Activated effector memory CD4-positive, alpha-beta T cell treated with anti-CD3 and anti-CD28 coated beads, Interleukin-2, amount 50 U/mL, for 16 hours (primary cell): ENCODE measurements at places on chromosomes 11 and 22.
A peak's percentile ranks its signal among the peaks of the same experiment; 100 is the strongest.

- no peak for DNase-seq
Observed at GRCh38 chr22:36871669-36872081, 10.9 kb downstream of the NCF4 start.

- no peak for DNase-seq
Observed at GRCh38 chr11:115884800-115885534, 380.8 kb upstream of the CADM1 start.

GRCh38 chr11:63813563-63814382 lies 517 bp downstream of the SPINDOC start:
- DNase-seq = peak; percentile 76

- DNase-seq = peak; percentile 38
Observed at GRCh38 chr22:38831166-38831945, 12.5 kb downstream of the NPTXR start.

GRCh38 chr22:16954060-16954403 lies 54.0 kb downstream of the GAB4 start:
- no peak for DNase-seq

DNA sequence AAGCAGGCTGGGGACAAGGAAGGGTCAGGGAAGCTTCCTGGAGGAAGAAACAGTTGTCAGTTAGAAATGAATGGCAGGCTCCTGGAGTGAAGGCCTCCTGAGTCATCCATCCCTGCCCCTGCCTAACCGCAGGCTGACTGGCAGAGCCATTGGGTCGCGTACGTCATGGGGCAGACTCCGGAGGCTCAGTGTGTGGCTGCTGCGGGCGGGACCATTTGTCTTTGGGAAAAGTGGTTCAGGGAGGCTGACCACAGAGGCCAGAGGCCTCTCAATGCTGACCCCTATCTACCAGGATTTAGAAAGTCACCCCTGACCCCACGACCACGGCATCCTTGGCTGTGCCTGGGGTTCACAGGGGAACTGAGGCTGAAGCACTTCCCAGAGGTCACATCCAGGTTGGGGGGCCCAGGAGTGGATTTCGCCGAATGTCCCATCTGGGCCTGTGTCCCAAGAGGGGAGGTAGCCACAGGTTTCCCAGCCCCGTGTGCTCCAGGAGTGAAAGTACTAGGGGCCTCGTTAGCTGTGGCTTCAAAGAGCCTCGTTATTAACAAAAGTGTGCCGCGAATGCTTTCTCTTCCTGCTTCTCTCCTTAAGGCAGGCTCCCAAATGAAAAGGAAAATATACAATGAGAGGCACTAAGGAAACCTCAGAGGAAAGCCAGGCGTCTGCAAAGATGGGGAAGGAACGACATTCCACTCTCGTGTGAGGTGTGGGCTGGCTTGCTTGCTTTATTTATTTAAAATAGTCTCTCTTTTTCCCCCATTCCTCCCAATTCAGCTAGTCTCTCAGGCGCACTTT lies 58.9 kb downstream of the FLRT1 start:
- no peak for DNase-seq

DNA sequence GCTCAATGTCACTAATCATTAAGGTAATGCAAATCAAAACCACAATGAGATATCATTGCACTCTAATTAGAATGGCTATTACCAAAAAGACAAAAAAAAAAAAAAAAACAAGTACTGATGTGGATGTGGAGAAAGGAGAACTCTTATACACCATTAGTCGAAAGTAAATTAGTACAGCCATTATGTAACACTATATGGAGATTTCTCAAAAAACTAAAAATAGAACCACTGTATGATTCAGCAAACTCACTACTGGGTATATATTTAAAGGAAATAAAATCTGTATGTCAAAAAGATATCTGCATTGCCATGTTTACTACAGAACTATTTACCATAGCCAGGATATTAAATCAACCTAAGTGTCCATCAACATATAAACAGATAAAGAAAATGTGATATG lies 265.4 kb upstream of the ARHGAP20 start:
- no peak for DNase-seq

GRCh38 chr11:61293867-61294716 lies 1.0 kb downstream of the VWCE start:
- peak; percentile 68 for DNase-seq

DNA sequence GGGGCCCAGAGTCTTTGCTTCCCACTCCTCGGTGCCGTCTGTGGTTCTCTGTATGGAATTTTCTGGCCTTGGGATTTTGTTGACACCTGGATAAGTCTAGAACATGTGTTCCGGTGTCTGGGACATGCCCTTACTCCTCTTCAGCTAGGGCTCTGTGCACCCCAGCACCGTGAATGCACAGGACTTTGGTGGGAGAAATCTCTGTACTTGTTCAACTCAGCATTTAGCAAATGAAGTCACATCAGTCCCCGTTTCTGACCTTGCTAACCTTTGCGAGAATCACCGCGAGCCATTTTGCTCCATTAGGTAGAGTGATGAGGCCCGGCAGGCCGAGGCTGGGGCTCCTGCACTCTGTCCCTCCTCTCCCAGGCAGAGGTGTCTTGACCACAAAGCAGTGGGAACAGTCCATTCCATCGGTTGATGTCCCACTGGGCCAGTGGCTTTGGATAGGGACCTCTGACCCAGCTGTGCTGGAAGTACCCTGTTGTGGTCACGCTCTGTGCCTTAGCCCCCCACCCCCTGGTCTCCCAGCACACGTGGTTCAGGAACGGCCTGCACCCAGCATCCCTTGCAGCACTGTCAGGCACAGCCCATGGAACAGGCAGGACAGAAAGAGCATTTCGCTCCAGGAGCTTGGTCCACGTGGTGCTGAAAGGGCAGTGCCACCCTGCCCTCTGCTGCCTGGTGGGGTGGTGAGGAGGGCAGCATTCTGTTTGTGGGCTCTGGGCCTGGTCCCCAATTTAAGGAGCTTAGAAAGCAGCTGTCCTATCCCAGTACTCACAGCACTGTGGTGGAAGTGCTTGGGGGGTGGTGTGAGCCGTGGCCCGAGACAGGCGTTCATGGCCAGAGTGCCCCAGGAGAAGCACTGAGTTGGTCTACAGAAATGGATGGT lies 73.4 kb downstream of the MED15 start:
- no peak for DNase-seq

DNA sequence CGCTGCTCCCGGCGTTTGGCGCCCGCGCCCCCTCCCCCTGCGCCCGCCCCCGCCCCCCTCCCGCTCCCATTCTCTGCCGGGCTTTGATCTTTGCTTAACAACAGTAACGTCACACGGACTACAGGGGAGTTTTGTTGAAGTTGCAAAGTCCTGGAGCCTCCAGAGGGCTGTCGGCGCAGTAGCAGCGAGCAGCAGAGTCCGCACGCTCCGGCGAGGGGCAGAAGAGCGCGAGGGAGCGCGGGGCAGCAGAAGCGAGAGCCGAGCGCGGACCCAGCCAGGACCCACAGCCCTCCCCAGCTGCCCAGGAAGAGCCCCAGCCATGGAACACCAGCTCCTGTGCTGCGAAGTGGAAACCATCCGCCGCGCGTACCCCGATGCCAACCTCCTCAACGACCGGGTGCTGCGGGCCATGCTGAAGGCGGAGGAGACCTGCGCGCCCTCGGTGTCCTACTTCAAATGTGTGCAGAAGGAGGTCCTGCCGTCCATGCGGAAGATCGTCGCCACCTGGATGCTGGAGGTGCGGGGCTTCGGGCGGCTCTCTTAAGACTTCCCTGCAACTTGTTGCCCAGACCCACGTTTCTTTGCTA lies at the start of gene CCND1:
TSS of gene CCND1 (plus strand) at position 162 of the 587 bp plus-strand sequence. CDS start at position 320, 158 bp downstream.
- DNase-seq = peak; percentile 76

DNA sequence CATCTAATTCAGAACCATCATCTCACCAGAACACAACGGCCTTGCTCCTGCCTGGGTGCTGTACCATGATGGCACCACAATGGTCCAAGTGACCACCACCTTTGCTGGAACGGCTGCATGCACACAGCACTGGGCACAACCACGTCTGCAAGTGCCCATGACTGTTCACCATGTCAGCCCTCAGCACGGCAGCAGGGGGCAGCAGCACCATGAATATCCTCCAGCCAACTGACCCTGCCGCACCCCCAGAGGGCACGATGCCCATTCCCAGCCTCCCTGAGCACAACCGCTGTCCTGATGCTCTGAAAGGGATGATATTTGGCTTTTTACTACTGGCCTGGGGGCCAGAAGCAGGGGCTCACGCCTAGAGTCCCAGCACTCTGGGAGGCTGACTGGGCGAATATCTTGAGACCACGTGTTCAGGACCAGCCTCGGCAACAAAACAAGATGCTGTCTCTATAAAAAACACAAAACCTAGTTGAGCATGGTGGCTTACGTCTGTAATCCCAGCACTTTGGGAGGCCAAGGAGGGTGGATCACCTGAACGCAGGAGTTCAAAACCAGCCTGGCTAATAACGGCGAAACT lies 25.7 kb downstream of the DRD4 start:
- peak; percentile 73 for DNase-seq

- no peak for DNase-seq
Observed at GRCh38 chr11:46450846-46451477, 59.4 kb upstream of the CHRM4 start.

GRCh38 chr11:38543311-38543710 lies 1945.3 kb upstream of the RAG2 start:
- no peak for DNase-seq

DNA sequence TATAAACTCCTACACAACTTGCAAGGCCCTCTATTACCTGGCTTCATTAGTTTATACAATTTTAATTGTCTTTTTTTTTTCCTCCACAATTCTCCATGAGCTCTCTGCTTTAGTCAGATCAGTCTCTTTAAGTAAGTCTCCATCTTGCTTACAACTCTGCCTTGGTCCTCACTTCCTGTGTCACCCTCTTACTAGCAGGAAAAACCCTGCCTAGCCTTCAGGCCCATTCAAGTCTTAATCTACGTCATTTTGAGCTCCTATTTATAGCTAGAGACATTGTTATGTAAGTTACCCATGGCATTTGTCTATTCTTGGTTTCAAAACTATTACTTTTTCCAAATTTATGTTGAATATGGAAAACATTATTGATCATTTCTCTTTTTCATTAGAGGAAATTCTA lies 177.4 kb downstream of the SBF2 start:
- DNase-seq = no peak

GRCh38 chr11:95443386-95443785 lies 212.4 kb upstream of the SESN3 start:
- peak; percentile 67 for DNase-seq

DNA sequence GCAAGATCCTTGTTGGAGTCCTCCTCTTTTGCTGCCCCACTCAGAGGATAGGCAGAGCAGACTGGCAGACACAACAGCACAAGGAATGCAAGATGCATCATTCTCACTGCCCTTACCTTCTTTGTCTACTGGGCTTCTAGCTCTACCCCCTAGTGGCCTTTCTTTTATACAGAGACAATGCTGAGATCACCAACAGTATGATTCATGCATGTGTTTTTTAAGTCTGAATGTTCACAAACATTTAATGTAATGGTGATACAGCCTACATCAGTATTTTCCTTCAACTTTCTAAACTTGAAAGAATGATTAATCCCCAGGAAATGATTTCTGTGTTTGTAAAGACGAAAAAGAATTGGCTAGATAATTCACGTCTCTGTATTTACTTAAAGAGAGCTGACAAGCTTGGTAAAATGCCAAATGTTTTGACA lies at the start of gene MMP10:
TSS of gene MMP10 (minus strand) at position 138 of the 428 bp plus-strand sequence. CDS start at position 101, 37 bp downstream.
- DNase-seq = no peak

GRCh38 chr11:32068134-32068870 lies 22.6 kb upstream of the RCN1 start:
- DNase-seq = no peak

DNA sequence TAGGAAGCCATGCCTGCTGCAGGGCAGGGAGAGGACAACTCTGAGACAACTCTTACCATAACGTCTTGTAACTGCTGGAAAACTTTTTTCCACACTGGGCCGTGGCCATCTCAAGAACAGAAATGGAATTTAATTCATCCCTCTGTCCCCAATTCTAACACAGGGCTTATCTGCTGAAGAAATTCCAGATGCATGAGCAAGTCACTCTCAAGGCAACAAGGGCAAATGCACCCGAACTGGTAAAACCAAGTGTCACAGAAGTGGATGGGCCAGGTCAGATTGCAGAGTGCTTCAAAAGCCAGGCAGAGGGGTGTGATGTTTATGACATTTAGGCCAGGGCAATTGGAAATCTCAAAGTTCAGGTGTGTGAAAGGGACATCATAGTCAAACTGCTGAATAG lies 7.4 kb downstream of the SMPD1 start:
- no peak for DNase-seq

GRCh38 chr11:18974192-18974591 lies 35.0 kb upstream of the MRGPRX1 start:
- no peak for DNase-seq

DNA sequence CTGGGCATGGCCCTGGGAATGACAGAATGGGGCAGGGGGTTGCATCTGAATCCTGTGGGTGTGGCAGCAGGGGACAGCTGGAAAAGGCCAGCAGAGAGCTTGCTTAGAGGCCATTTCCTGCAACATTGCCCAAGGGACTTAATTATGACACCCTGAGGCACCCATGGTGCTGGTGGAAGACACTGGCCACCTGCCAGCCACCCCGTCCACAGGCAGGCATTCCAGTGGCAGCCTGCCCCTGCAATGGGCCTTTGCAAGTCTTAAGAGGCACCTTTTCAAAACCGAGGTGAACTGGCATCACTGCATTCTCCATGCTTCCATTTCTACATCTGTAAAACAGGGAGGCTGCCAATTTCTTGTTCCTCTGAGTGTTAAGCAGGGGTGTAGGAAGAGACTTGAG lies 21.6 kb upstream of the SUSD2 start:
- no peak for DNase-seq

DNA sequence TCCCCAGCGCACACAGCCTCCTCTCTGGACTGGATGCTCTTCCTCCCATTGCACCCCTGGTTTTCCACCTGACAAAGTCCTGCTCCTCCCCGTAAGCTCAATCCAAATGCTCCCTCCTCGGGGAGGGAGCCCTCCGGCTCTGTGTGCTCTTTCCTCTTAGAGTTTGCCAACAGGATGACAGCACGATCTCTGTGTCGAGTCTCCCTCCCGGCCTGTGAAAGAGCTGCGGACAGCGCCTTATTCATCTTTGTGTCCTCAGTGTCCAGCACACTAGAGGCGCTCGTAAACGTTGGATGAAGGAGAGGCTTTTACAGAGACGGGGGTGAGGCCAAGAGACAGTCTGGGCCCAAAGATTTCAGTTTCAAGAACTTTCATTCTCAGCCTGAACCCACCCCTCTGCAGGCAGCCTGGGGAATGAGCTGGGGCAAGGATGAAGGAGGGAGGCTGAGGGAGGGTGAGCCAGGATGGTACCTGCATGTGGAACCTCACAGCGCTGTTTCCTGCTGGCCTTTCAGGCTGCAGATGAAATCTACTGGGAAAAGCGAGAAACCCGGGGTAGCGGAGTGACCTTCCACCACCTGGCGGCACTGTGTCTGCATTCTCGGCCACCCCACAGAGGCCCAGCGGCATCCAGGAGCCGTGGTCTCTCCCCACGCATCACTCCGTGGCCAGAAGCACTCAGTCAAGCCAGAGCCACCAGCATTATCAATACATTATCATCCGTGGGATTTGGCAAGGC lies 8.5 kb upstream of the TMPRSS4 start:
- no peak for DNase-seq

DNA sequence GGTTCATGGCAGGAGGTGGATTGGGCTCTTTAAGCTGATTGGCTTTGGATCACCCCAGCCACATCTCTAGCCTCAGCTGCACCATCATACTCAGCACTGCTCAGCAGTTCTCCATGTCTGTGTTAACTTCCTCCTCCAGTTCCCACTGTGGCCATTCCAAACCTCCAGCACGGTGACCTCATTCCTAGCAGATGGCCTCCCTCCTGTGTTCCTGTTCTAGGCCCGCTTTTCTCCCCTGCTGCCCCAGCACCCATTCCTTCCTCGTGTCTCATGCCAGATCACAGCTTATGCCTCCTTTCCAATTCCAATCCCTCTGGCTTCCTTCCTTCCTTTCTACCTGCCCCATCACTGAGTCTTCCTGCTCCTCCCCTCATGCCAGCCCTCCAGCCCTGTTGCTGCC lies 96.1 kb downstream of the MICAL2 start:
- DNase-seq = no peak
